Body of pancreas (tissue), 4 donors: ENCODE measurements at places on chromosomes 5 and 9.

GRCh38 chr9:127887792-127888191 lies 10.3 kb upstream of the AK1 start:
- DNase-seq: no peak

DNA sequence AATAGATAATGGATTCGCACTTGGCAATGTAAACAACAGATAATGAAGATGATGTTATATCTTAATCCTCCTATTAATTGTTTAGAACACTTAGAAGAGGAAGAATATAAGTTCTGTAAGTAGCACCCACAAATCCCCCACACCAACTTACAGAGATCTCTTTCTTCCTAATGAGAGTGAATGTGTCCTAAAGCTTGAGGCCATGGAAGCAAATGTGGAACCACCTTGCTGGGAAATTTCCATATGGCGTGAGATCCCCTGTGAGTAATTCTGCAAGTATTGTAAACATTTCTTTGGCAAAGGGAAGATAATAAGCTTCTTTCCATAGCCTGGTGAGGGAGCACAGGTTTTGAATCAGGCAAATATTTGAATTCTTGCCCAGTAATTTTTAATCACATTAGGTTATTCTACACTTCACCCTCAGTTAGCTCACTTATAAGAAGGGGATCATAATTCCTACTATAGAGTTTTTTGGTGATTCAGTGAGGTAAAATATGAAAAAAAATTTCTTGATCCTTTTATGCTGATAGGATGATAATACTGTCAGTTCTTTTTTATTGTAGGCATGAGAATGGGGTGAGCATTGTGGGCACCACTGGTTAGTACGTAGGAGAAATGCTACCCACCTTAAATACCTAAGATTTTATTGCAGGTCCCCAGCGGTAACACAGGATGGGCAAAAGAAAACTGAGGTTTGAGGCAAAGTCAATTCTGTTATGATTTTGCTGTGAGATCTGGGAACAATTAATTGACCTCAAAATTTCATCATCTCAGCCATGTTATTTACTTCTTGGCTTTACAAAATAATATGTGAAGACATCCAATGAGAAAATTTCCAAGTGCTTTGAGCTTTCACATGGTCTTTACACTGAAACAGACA lies 574.8 kb downstream of the PSAT1 start:
- DNase-seq: peak; percentile 15

DNA sequence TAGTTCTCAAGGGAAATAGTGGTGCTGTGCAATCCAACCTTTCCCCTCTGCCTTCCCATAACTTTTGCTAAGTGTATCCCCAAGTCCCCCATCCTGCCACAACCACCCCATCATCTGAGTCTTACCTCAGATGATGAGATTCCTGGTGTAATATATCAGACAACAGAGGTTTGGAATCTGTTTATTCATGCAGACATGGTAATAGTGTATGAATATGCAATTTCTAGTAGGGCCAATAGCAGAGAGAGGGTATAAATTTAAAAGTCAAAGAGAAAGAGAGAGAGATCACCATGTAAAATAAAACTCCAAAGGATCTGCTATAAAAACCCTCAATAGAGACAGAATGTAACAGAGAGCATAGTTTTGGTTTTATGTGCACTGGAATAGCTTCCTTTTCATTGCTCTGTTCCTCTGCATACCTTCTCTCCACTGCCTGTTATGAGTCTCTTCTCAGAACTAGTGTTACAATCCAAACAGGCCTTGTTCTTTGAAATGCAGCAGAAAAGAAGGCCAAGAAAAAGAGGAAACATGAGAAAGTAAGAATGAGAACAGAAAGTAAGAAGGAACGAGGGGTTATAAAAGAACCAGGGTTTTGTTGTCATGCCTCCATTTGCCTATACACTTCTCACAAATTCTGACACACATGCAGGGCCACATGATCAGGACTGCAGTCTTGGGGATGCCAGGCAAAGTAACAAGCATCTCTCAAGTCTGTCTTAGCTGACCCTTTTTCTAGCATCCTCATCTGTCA lies 278.0 kb downstream of the CETN3 start:
- DNase-seq: no peak

GRCh38 chr5:1008451-1009358 lies at the start of gene NKD2:
Gene NKD2 (plus strand): TSS chr5:1008802. CDS start chr5:1009058, 256 bp downstream.
- peak; percentile 31 for DNase-seq

DNA sequence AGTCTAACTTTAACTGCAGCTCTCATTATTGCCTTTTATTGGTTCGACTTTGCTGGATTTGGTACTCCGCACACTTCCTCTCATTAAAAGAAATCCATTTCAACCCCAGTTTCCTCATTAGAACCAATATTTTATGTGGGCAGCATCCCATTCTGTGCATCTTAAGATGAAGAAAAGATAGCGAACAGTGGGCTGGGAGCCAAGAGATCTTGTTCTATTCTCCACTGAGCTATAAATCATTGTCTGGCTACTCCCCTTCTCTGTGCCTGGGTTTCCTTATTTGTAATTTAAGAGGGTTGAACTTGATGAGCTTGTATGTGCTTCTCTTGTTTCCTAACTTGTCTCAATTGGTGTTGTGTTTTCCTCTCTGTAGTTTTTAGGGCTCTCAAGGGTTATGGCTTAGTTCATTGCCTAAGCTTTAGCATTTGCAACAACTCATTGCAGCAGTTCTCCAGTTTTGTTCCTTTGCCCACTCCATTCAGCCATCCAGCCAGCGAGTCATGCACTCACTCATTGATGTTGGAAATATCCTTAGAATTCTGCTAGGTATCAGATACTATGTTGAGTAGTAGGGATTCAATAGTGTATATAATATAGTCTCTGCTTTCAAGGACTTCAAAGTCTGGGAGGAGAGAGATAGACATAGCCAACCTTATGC lies 273.3 kb upstream of the TNC start:
- DNase-seq: no peak
